ENCODE measurements at places on chromosomes 5 and 9.

- DNase-seq: no peak
These were observed 402 bp downstream of the BRD8 start for GRCh38 chr5:138177941-138178515.

DNA sequence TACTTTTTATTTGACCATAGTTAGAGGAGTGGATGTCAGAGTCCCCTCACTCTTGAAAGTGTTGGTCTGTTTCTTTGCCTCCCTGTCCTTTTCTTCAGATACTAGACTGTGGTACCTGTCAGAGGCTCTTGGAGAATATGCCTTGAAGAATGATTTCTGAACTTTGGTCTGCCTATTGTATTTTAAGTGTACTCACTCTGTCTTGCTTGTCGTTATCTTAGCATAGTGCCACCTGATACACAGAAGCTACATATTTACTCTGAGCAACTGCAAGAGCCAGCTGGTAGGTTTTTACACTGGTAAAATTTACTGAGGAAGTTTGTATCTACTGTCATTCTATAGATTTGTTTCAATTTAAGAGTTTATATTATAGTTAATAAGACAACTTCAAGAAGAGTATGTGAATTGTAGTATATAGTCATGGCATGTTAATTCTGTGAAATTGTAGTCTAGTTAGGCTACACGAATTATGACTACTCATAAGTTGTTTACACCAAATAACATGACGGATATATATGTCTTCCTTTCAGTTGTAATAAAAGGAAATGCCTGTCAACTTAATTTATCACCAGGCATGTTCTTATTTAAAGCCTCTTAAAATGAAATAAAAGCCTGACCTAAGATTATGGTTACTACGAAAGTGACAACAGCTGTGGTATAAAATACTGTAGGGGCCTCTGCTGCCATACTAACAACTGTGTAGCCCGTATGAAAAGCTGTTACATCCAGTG is 201.7 kb downstream of the KDM4C start:
- no peak for DNase-seq

GRCh38 chr9:114930056-114930812 is at the start of gene TNFSF8:
Gene TNFSF8, minus strand, starts transcription at chr9:114930591. Its CDS starts 288 bp downstream, at chr9:114930303.
- DNase-seq: no peak

GRCh38 chr5:159448-160172 is 31.7 kb upstream of the LRRC14B start:
- DNase-seq: no peak

GRCh38 chr9:114472765-114473446 is 32.4 kb downstream of the WHRN start:
- no peak for DNase-seq

- no peak for DNase-seq
These were observed 200.4 kb downstream of the MAST4 start for GRCh38 chr5:66796305-66797292.

GRCh38 chr5:33371660-33372059 is 69.1 kb upstream of the TARS1 start:
- DNase-seq: no peak

DNA sequence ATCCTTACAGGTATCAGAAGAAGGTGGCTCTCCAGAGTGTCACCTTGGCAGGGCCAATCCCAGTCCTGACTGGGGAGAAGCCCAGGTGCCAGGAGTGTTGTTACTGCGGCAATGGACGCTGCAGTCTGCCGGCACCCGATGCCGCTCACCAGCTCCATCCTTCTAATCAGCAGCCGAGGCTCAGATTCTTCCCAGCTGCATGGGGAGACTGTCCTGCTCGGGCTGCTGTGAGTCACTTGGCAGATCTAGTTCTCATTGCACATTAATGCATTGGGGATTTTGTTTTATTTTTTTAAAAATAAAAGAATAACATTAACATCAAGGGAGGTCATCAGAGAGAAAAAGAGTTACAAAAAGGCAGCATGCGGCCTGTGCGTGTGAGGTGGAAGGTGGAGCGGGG is 115.8 kb downstream of the MTX3 start:
- DNase-seq: no peak

DNA sequence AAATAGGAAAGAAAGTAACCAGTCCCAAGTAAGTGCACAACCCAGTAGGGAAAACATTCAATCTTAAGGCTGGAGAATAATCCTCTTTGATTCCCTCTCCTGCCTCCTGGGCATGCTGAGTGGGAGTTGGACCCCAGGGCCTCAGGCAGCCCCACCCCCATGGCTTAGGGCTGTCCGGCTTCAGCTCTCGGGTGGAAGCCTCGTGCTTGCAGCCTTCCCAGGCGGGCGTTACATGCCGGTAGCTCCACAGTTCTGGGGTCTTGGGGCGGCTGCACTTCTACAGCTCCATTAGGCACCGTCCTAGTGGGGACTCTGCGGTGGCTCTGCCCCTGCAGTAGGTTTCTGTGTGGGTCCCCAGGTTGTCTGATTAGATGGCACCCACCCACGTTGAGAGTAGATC is 10.1 kb downstream of the GLIPR2 start:
- no peak for DNase-seq

DNA sequence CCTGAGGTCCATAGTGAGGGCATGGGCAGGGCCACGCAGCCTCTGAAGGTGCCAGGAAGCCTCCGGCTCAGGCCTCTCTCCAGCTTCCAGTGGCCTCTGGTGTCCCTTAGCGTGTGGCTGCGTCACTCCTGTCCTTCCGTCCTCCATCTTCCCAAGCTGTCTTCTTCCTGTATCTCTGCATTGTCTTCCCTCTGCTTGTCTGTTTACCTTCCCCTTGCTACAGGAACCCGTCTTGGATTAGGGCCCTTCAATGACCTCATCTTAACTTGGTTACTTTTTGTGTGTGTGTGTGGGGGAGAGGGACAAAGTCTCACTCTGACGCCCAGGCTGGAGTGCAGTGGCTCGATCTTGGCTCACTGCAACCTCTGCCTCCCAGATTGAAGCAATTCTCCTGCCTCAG is 14.4 kb downstream of the ASS1 start:
- DNase-seq: no peak

- no peak for DNase-seq
These were observed 31.6 kb downstream of the B4GALT1 start for GRCh38 chr9:33135470-33135958.

- no peak for DNase-seq
These were observed 251.3 kb upstream of the RFX3 start for GRCh38 chr9:3777137-3777536.

GRCh38 chr5:167861129-167861927 is 430.1 kb upstream of the WWC1 start:
- no peak for DNase-seq

DNA sequence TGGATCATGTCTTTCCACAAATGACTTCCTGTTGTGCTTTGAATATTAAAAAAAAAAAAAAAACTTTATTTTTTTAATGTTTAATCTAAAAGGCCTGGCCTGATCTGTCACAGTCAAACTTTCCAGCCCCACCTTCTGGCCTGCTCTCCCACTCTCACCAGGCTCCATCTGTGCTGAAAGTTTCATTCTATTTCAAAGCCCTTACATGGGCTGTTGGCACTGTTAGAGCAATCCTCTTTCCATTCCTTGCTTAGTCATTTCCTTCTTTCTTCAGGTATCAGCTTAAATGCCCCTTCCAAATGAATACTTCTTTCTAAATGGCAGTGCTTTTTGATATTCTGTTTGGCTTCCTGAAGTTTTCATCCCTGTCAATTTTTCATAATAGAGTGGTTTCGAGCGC is 1104.8 kb upstream of the C9orf72 start:
- DNase-seq: no peak

- DNase-seq: no peak
These were observed 128.8 kb downstream of the ROR2 start for GRCh38 chr9:91820949-91821880.

DNA sequence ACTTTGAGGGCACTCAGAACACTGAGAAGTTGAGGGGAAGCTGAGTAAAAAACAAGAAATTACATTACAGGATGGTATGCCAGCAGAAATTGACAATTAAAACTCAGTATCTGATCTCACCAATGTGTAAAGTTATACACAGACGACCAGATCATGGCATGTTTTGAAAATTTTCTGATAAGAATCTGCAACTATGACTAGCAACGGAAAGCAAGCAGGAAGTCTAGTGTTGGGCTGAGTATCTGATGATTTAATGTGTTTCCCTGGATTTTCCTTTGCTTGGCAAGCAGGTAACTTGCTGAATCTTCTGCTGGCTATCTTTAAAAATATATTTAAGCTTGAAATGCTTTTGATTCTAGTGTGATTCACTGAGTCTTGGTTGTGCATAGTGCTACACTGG is 5.2 kb upstream of the GCNT4 start:
- DNase-seq: no peak

DNA sequence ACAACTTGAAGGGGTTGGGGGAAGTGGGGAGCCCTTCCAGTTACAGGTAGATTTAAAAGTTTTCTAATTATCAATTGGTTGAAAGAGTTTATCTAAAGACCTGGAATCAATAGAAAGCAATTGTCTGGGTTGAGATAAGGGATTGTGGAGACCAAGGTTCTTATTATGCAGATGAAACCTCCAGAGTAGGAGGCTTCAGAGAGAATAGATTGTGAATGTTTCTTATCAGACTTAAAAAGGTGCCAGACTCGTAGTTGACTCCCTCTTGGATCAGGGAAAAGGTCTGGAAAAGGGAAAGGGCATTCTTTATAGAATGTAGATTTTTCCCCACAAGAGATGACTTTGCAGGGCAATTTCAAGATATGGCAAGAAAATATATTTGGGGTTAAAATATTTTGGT is 100.8 kb downstream of the GADD45G start:
- no peak for DNase-seq

GRCh38 chr5:133389066-133389590 is 223.2 kb downstream of the FSTL4 start:
- no peak for DNase-seq

- DNase-seq: no peak
These were observed 693.3 kb downstream of the DTWD2 start for GRCh38 chr5:118295045-118295444.

DNA sequence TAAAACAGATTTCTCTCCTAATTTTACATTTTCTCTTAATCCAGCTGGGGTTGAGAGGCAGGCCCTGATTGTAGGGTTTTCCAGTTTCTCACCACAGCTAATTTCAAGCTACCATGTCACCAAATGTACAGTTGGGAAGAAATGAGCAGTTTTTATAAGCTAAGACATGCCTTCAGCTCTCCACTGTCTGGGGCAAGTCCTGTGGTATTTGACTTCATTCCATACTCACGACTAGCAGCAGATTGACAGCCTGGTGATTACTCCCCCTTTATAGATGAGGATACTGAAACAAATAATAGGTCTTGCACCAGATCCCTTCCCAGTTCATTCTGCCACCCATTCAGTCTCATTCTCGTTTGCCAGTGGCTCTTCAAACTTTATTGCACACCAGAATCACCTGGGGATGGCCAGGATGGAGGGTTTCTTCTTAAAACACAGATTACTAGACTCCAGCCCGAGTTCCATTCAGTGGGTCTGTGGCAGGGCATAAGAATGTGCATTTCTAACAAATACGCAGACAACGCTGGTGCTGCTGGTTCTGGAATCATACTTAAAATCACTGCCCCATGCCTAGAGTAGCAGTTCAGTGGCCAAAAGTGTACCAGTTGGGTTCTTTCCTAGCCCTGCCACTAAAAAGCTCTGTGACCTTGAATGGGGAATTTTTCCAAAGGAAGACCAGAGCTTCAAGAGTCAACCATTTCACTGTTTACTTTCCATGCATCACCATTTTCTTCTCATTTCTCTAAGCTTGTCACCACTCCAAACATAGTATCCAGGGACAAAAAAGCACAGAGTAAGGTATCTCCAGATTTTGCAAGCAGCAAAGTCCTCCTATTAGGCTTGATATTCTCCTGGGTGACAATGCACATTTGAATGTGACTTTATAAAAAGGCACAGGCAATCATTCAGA is 64.3 kb downstream of the CSNK1A1 start:
- no peak for DNase-seq

- DNase-seq: no peak
These were observed 156.0 kb downstream of the DCP2 start for GRCh38 chr5:113132564-113132963.

GRCh38 chr9:107336718-107337360 is 53.8 kb downstream of the RAD23B start:
- DNase-seq: no peak

DNA sequence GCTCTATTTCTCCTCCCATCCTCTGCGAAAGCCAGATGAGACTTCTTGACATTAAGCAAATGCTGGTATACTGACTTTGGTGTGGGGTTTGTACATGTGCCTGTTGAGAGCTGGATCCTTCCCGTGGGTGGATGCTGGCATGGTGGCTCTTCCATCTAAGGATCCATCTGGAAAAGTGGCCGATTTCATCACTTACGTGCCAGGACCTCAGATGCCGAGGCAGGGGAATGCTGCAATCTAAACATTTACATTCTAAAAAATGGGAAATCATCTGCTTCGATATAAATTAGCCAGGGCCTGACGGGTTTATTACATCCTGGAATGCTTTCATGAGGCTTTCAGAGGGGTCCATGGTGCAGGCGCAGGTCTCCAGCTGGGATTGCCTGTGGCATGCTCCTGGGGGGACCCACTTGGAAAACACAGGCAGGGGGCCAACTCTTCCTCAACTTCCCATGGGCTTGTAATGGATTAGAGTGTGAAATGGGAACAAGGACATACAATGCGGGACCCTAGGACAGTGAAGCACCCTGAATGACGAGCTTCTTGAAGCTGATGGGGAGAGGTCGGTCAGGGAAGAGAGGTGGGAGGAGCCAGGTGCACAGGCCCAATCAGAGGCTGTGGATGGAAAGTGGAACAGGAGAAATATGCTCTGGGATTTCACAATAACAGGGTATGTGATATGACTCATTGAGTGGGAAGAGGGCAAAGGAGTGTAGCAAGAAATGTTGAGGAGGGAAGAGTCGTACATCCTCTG is 105.5 kb upstream of the PITX1 start:
- DNase-seq: no peak

GRCh38 chr5:135851915-135852845 is 17.7 kb downstream of the SLC25A48 start:
- no peak for DNase-seq

GRCh38 chr9:90838581-90839154 is 37.0 kb downstream of the SYK start:
- no peak for DNase-seq

GRCh38 chr9:107861075-107861474 is 371.5 kb upstream of the KLF4 start:
- DNase-seq: no peak

GRCh38 chr9:87535817-87536539 is 38.3 kb downstream of the DAPK1 start:
- no peak for DNase-seq

- DNase-seq: no peak
These were observed 348.9 kb upstream of the ISL1 start for GRCh38 chr5:51034222-51034901.

DNA sequence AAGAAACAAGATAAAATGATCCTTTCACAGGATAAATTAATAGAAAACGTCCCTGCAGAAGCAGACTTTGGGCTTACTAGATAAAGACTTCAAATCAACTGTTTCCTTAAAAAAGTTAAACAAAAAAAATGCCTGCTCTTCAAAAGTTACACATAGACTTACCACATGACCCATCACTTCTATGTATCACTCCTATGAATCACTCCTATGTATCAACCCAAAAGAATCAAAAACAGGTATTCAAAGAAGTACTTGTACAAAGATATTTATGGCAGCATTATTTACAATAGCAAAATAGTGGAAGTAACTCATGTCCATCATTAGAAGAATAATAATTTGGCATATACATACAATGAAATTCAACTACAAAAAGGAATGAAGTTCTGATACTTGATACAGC is 56.3 kb upstream of the PRDM9 start:
- DNase-seq: no peak

GRCh38 chr9:133656211-133657119 is 20.3 kb downstream of the DBH start:
- no peak for DNase-seq

Data from esophagus squamous epithelium (tissue), 5 donors.